ENCODE measurements at places on chromosomes 1 and 21.

DNA sequence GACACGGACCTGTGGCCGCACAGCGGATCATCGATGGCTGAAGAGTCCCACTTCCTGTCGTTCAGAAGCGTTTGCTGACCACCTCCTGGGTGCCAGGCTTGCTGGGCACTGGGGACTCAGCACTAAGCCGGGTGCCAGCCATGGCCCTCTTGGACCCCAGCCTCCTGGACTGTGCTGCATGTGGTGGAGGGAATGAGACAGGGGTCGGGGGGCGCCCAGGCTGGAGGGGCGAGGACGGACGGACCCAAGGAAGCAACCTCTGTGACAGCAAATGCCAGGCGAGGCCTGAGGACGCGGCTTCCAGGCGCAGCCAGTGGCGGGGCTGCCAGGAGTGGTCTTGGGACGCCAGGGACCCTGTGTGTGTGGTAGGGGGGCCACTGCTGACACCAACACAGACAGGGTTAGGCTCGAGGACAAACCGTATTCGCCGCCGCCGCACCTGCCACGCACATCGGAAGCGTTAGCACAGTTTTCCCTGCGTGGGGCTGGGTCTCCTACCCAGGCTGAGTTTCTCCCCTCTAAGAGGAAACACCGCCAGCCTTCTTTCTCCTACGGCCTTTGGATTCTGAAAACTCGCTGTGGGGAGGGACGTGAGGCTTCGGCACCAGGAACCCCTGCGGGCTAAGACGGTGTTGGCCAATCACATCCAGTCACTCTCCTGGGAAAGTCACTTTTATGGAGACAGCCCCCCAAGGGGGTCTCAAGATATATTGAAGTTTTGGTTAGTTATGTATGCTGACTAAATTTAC, 3.1 kb upstream of the MXRA8 start:
- no peak for DNase-seq

GRCh38 chr1:228360533-228361313, 45.9 kb downstream of the TRIM11 start:
- no peak for DNase-seq

GRCh38 chr1:107363154-107363553, 222.3 kb downstream of the NTNG1 start:
- DNase-seq = no peak

GRCh38 chr1:153527023-153527682, 8.6 kb downstream of the S100A6 start:
- DNase-seq = no peak

DNA sequence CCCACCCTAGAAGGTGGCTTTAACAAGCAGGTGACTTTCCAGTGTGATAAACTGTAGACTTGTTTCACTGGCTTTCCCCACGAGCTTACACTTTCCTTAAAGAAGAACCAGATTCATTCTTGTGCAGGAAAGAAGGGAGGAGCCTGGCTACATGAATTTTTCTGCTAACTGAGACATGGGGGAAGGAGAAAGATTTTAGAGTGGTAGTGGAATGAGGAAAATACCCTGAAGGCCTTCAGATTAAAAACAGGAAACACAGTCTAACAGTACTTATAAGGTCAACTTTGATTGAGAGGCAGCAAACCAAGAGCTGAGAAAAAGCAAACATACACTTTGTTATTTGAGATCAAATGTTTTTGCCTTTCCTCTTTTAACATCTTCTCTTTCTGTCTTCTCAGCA, 640.9 kb upstream of the PLXNA2 start:
- DNase-seq = no peak

GRCh38 chr1:175222296-175222938, 29.8 kb upstream of the KIAA0040 start:
- DNase-seq = no peak

DNA sequence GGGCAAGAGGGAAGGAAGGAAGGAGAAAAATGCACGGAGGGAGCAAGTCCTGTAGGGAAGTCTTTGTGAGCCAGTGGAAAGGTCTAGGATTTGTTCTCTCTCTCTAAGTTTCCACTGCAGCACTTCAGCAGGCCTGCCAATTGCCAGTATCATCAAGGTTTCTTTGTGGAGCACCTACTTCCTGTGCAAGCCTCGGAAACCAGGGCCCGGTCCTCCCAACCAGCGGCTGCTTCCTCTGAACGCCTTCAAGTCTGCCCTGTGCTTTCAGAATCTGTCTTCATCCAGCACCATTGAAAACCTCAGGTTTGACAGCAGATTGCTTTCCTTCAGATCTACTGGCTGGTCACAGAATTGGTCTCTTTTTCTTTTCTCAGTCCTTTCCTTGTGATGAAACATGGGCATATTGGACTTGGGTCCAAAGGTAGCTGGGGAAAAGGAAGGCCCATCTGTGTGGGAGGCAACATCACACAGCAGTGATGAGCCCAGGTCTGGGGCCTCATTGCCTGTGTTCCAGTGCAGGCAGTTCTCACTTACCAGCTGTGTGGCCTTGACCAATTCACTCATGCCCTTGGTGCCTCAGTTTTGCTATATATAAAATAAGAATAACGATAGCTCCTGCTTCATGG, 144.5 kb downstream of the SEC16B start:
- no peak for DNase-seq

DNA sequence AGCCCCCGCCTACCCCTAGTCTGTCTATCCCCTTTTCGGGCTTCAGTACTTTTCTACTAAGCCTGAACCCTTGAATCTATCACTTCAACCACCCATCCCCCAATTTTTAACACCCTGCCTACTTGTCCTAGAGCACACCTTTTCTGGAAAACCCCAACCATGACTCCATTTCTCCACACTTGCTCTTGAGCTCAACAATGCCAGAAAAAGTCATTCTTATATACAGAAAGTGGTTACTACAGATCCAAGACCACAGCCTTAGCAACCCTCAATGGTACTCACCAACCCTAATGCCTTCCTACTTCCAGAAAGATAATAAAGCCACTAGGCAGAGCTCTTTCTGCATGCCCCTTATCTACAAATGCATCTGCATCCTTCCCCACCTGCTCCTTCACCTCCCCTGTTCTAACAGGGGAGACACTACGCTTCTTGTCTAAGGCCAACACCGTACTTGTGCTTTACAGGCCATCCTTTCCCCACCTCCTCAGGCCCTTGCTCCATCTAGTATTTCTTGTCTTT, 41.2 kb downstream of the DMAP1 start:
- no peak for DNase-seq

DNA sequence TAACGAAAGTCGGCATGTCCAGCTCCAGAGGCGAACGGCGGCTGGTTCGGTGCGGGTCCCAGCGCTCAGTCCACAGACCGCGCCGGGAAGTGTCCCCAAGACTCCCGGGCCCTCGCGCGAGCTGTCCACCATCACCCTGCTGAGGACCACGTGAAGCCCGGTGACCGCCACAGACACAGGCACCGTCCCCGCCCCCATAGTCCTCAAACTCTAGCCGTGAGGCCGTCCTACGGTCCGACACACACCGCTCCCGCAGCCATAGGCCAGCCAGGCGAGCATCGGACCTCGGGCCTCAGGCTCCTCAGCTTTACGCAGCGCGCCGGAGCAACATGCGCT, 535 bp downstream of the SETD4 start:
- DNase-seq = no peak

- DNase-seq = no peak
These were observed 6.4 kb downstream of the ADARB1 start for GRCh38 chr21:45080639-45081414.

DNA sequence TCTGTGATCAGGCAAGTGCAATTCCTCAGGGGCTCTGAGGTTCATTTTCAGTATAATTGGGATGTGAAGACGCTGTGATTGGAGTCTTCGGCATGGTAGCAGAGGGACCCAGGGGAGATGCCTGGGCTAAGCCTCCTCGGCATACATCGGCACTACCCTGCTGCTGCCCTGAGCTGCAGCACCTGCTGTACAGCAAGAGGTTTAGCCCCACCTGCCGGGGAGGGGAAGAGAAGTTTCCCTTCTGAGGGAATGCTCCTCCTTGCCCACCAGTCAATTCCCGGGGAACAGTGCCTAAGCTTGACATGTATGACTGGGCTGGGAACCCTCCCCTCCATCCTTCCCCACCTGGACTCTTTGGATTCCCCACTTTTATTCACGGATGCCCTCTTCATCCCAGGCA, 24.9 kb downstream of the CNIH3 start:
- no peak for DNase-seq

- DNase-seq = no peak
These were observed 149.9 kb downstream of the MRPL39 start for GRCh38 chr21:25457411-25457810.

- DNase-seq = peak; percentile 97
These were observed 221.2 kb downstream of the FMN2 start for GRCh38 chr1:240312872-240313271.

DNA sequence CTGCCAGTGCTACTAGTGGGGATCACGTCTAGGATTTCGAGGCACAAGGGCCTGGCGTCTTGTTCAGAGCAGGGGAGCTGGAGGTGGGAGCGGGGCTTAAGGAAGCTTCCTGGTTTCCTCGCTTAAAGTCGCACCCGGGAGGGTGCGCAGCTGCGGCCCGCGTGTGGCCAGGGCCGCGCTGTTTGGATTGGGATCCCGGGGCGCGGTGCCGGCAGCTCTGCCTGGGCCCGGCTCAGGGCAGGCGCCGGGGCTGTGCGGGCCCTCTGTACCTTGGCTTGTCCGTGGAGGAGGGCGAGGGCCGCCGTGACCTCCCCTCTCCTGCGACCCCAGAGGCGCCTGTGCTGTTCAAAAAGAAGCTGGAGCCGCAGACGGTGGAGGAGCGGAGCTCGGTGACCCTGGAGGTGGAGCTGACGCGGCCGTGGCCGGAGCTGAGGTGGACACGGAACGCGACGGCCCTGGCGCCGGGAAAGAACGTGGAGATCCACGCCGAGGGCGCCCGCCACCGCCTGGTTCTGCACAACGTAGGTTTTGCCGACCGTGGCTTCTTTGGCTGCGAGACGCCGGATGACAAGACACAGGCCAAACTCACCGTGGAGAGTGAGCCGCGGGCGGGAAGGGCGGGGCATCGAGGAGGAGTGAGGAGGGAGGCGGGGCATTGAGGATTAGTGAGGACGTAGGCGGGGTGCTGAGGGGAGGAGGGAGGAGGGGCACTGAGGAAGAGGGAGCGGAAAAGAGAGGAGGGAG, 67.8 kb downstream of the OBSCN start:
- DNase-seq = peak; percentile 61

DNA sequence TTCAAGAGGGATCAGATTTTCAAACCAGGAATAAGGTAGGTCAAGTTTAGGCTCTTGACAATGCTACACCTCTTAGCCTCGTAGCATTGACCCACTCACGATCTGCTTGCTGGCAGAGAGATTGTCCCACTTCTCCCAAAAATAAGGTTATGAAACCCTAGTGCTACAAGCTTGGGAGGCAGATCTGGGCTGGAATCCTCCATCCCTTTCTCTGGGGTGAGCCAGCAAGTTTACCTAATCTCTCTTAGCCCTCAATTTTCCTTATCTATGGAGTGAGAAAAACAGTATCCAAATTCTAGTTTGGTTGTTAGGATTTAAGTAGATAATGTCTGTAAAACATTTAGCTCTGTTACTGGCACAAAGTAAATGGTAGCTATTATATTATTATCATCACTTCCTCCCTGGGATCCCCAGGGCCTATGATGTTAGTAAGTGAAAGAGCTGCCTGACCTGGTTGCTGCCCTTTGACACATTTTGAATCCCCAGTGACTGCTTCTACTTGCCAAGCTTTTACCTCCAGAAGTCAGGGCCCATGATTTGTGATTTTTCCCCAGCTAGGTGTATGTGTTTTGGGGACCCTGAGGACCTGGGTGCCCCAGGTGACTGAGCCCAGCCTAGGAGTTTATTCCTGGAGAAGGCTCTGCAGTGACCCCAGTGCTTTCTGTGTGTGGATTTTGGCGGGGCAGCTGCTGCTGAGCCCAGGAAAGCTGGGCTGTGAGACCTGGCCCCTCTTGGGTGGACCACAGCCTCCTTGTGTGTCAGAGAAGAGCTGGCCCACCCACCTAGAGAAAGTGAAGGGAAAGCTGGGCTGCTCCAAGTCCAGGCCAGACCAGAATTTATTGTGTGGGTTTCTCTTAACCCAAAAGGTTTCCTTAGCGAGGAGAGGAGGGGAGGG, 48.2 kb upstream of the VANGL1 start:
- no peak for DNase-seq
